Heart left ventricle (tissue), 16 donors: ENCODE measurements at places on chromosomes 5 and 9.
A peak's percentile ranks its signal among the peaks of the same experiment; 100 is the strongest.

DNA sequence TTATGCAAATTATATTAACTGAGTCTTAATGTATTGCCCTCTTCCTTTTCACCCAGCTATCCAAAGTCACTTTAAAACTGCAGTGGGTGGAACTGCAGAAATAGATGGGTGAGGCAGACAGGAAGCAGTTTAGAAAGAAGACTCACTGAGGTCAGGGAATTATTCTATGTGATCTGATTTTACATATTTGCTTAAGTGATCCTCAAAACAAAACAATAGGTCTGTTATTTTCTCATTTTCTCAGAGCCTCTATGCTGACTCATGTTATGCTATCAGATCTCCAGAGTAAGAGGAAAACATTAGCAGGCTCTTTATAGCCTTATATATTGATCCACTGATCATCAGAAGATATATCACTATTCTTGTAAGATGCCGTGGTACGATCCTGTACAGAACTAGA lies 63.5 kb downstream of the MRPS27 start:
- DNase-seq, result no peak

- no peak for DNase-seq
These were observed 10.1 kb downstream of the TGFBR1 start for GRCh38 chr9:99114846-99115500.

- no peak for DNase-seq
These were observed 36.7 kb upstream of the CLPTM1L start for GRCh38 chr5:1381370-1382247.

DNA sequence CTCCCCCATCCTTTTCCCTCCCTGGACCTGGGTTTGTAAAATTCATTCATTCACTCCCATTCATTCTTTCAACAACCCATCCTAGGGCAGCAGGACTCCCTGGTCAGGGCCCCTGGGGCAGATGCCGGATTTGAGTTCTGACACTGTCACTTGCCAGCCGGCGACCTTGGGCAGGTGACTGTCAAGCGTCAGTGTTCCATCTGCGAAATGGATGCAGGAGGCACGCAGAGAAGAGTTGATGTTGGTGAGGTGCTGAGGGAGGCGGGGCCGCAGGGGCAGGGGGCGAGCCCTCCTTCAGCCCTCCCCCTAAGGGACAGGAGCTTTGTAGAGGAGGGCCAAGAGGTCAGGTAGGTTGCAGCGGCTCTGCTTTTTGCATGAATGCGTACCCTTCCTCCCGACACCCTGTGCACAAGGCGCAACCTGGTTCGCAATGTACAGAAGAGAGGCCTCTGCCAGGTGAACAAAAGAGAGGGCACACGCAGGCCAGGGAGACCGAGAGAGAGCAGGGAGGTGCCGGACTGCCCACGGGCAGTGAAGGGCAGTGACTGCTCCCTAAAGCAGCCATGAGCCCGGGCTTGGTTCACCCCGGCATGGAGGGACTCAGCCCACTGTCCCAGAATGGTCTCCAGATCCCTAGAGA lies 128.1 kb downstream of the BARX1 start:
- no peak for DNase-seq

DNA sequence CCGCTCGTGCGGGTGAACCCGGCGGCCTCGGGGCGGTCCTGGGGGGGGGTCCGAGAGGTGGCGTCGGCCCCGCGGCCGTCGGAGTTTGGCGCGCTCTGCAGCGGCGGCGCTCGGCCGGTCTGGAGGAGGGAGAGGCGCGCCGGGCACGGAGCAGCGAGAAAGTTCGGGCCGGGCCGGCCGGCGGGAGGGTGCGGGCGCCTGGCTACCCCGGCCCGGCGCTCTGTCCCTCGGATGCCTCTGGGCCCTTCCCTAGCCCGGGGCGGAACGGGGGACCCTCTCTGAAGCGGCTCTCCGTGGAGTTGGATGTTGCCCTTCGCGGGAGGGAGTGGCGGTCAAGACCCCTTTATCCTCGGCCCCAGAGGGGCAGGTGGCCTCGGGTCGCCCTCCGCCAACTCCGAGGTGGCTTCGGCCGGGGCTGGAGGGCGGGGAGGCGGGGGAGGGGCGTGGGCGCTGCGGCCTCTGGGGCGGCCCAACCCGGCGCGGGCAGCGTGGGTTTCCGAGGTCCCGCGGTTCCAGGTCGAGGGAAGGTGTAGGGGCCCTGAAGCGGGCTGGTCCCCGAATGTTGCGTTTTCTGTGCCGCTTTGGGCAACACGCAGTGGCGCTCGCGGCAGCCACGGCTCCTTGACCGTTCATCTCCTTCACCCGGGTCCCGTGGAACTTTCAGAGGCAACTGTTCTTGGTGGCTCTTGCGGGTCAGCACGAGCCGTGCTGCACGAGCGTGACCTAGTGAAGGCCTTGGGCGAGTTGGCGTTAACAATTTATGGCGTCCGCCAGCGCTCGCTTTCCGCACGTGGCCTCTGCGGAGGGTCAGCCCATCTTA lies 290.5 kb downstream of the DOCK8 start:
- peak; percentile 27 for DNase-seq

DNA sequence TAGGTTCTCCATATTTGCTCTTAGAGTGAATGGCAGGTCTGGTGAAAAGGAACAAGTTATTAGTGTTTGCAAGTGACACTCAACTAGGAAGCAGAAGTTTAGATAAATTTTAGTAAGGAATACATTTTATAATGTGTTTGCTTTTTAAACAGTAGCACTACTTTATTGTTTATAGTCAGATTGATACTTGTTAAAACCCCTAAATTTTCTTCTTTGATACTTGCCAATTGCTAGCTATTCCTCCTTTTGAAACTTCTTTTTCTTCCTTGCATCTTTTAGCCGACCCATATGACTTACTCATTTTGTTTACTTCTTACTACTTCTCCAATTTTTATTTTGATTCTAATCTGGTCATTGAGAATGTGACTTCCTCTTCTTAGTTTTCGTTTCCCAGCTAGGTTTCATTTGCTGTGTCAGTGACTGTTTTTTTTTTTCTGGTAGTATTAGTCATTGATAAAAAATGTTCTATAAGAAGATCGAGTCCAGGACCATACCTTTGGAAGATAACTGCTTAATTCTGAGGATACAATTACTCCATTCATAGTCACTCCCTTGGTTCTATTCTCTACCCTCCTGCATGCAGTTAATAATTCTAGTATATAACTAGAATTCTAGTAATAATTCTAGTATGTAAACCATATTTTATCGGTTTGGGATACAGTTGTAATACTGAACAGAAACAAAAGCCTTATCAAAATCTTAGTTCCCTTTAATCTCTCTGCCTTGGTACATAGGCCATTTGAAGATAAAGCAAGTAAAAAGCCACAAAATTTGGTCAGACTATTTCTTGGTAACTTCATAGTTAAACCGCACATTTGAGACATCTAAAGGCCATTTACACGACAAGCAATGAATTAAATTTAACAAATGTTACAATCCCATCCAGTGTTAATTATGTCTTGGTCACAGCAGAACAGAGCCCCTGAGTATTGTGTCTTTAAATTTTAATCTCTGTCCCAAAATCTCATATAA lies 2.8 kb upstream of the RICTOR start:
- no peak for DNase-seq

GRCh38 chr9:8621416-8621815 lies 821.8 kb upstream of the DMAC1 start:
- no peak for DNase-seq

- DNase-seq, result peak; percentile 40
These were observed 1.5 kb upstream of the SEMA5A start for GRCh38 chr5:9547122-9547947.

DNA sequence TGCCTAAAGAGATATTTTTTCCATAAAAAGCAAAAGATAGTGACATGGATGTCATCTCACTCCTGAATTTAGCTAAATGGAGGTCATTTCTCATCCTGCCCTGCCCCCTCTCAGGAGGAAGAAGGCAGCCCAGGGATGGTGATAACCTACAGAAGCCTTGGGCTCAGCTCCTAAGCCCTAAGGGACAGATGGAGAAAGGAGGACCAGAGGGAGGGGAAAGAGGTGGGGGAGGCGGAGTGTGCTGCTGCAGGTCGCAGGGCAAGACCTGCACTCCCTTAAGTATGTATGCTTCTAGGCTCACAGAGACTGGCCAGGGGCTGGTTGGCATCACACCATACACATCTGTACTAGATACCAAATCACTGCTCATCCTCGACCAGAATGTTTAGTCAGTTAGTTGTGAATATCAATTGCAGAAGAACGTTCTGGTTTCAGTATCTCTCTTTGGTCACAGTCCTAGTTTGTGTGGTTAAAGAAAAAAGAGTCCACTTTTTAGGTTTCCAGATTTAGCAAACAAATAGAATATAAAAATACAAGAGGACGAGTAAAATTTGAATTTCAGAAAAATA lies 18.4 kb upstream of the CDKN2AIPNL start:
- DNase-seq, result no peak

- DNase-seq, result no peak
These were observed 8.5 kb downstream of the MTREX start for GRCh38 chr5:55316289-55316688.

- no peak for DNase-seq
These were observed 48.1 kb upstream of the OLFM1 start for GRCh38 chr9:135039266-135039870.
